ENCODE measurements at places on chromosomes 5 and 9.

DNA sequence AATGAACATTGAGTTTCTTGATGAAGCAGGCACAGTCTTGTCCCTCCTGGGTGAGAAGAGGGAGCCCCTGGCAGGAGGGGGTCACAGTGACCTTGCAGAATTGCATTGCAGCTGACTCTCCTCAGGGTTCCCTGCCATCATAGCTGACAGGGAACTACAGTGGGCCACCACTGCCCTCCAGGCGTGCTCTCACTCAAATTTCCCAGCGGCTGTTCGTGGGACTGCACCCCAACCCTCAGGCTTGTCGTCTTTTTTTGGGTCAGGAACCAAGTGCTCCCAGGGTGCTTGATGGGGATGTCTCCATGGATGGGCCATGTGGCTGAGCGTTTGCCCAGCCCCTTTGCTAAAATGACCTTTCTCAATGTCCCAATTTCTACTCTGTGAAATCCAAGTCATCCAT lies 215.8 kb downstream of the MELK start:
- no peak for DNase-seq

GRCh38 chr5:112329419-112330090 lies 89.5 kb downstream of the EPB41L4A start:
- peak; percentile 18 for DNase-seq

- DNase-seq: no peak
Measured at GRCh38 chr5:64685866-64686265, 4.4 kb upstream of the SHISAL2B start.

- no peak for DNase-seq
Measured at GRCh38 chr5:62616615-62617277, 38.1 kb downstream of the LRRC70 start.

DNA sequence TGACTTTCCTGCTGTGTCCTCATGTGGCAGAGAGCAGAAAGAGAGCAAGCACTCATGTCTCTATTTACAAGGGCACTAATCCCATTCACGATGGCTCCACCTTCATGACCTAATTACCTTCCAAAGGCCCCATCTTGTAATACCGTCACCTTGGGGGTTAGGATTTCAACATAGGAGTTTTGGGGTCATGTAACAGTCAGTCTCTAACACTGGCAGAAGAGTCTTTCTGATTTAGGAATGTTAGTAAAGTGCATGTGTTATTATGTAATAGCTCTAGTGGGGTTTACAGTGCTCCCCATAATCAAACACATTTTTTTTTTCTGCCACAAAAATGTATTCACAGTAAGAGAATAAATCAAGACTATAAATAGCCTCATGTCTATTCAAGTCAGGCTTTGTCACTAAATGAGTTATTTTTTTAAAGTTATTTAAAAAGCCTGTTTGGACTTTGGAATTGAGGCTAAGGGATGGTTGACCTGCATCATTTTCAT lies 19.1 kb downstream of the GALNT10 start:
- DNase-seq: no peak

GRCh38 chr5:82274343-82275211 lies 3.6 kb downstream of the RPS23 start:
- DNase-seq: no peak

- DNase-seq: no peak
Measured at GRCh38 chr5:15655683-15656082, 155.7 kb downstream of the FBXL7 start.

- no peak for DNase-seq
Measured at GRCh38 chr5:132426525-132427138, 57.1 kb downstream of the SLC22A5 start.

GRCh38 chr9:114319147-114319546 lies 3.8 kb upstream of the ORM1 start:
- no peak for DNase-seq

DNA sequence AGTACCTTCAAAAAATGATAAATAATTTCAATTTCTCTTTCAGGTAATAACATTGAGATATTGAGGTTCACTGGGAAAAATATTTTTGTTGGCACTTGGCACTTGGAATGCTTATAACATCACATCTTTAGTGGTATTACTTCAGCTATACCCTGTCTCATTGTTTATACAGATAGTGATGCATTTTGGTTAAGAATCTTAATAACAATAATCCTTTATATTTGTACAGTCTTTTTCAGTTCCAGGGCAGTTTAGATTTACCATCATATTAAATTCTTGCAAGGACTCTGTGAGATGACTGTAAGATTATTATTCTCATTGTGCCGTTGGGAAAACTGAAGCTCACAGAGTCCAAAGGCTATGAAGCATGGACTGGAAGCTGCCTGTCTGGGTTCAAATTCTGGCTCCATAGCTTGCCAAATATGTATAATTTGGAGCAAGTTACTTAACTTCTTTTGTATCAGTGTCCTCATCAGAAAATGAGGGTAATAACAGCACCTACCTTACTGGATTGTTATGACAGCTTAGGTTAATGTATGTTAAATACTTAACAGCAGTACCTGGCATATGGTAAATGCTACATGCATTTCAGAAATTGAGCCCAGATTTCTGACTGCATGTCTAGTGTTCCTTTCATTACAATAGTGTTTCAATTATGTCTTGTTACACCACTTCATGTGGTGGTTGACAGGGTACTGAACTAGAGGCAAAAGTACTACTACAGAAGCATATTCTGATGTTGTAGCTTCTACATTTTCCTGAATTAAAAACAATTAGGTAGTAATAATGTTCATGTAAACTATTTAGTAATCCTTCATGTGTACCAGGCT lies 272.2 kb downstream of the PLK2 start:
- no peak for DNase-seq

DNA sequence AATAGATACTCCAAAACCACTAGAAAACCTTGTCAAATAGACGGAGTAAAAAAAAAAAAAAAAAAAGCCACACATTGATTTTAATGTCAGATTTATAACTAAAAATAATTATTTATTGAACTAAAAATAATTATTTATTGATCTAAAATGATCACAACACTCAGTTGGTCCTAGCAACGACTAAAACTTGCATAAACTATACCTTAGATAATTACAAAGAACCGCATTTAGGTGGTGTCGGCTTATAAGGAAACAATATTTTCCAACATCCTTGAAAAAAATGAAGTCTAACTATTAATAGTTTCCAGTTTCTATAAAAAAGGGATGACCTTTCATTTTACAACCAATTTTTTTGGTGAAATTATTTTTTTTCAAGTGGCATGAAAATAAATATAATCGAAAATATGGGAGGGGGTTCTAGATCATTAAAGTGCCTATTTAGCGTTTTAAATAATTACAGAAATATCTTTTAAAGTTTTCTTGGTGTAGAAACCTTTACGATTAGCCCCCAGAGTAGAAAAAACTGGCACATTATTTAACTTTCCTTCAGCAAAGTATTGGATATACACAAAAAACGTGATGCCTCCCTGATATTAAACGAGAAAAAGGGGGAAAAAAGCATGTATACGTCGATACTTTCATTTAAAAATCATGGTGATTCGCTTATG lies 3.7 kb downstream of the ARRDC3 start:
- no peak for DNase-seq

DNA sequence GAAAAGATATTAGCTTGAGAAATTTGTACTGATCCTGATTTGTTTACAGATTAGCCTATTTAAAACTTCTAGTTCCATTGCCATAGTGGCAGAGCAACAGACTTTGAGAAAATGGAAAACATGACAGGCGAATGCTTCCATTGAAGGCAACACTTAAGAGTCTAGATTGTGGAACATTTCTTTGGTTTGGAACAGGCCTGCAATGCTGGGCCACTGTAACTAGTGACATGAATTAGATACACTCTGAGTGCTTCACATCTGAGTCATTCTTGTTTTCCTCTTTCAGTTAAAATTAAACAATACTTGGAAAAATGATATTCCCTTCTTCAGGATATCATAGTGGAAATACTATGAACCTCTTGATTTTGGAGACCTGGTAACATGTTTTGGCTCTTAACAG lies 453.6 kb upstream of the TUSC1 start:
- no peak for DNase-seq

DNA sequence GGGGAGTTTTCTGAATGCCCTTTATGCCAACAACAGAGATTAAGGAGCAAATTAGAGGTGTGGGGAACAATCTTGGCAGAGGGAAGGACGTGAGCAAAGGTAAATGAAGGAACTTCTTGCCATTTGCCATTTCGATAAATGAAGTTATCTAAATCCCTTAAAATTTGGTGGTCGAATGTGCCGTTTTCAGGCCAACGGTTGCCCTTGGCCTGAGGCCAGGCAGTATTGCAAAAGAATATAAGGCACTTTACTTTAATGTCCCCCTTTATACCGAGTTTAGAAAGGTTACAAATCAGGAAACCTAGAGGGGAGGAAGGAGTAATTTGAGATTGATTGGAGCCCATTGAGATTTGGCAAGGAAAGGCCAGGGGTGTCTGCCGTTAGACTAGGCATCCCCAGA lies 26.3 kb downstream of the C9orf50 start:
- no peak for DNase-seq

- DNase-seq: no peak
Measured at GRCh38 chr5:56838409-56839039, 23.2 kb downstream of the MAP3K1 start.

- no peak for DNase-seq
Measured at GRCh38 chr5:57871496-57871895, 388.9 kb upstream of the ACTBL2 start.

- no peak for DNase-seq
Measured at GRCh38 chr9:91118704-91119025, 243.1 kb downstream of the AUH start.

DNA sequence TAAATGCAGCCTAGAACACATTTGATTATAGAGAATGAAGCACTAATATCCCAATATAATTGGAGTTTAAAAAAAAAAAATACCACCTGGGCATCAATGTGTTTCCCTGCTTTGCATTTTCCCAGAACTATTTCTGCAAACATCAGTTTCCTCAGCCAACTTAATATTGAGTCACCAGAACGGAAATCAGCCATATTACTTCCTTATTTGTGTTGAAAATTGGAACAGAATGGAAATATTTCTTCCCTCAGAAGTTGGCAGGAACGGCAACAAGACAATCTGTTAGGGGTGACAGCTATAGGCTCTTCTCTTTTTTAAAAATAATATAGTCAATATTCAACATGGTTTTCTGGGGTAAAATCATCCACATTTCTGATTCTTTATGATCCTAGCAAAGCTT lies 4.0 kb downstream of the MFAP3 start:
- DNase-seq: no peak

- no peak for DNase-seq
Measured at GRCh38 chr9:131629825-131630204, 84.5 kb downstream of the PRRT1B start.

DNA sequence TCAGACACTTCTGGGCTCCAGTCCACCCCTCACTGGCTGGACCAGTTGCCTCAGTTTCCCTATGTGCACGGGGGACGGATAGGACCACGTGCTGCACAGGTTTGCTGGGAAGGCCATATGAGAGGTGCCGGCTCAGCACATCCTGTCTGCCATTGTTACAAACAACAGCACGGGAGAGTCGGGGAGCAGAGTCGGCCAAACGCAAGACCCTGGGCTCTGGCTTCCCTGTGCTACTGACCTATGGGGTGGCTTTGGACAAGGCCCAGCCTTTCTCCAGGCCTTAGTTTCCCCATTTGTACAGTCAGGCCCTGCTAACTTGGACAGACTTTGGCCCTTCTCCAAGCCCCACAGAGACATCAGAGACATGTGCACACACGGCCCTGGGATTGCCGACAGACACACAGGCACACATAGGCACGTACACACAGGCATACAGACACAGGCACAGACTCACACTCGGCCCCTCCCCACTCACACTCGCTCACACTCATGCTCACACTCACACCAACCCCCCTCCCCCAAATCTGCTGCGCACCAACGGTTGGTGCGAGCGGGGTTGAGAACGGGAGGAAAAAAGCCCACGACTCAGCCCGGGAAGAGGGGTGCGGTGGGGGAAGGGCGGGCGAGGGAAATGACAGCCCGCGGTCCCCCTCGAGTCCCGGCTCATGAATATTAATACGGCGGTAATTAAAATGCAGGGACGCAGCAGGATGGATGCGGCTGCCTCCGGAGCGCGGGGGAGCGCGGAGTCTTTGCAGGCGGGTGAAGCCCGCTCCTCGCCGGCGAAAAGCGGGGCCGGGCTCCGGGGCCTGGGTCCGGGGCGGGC lies 133.0 kb downstream of the C9orf50 start:
- no peak for DNase-seq

GRCh38 chr5:175681045-175681967 lies 23.4 kb downstream of the HRH2 start:
- no peak for DNase-seq

GRCh38 chr9:81073821-81074220 lies 615.5 kb downstream of the TLE1 start:
- DNase-seq: no peak

DNA sequence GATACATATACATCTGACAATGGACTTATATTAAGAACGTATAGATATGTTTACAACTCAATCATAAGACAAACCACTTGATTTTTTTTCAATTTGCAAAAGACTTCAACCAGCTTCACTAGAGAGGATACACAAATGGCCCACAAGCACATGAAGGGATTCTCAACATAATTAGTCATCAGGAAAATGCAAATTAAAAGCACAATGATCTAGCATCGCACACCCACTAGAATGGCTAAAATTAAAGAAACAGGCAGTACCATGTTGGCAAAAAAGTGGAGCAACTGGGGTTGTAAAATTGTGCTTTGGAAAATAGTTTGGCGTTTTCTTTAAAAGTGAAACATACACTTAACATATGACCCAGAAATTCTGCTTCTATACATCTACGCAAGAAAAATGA lies 80.0 kb upstream of the TRIO start:
- DNase-seq: no peak

GRCh38 chr5:177195307-177195952 lies 61.9 kb downstream of the NSD1 start:
- DNase-seq: no peak

DNA sequence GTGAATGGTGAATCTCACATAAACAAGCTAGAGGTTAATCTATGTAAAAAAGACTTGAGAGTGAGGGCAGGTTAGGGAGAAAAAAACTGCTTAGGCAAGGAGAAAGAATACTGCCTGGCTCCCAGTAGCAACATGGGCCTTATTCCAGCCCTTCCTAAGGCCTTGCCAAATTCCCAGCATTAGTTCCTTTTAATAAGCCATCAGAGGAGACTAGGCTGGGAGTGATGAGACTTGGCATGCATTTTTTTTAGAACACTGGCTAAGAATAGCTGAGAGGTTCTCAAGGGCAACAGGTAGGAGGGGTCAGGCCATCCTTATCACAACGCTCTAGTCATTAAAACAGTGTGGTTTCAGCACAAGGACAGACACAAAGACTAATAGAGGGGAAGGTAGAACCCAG lies 20.9 kb upstream of the ZBTB43 start:
- no peak for DNase-seq

DNA sequence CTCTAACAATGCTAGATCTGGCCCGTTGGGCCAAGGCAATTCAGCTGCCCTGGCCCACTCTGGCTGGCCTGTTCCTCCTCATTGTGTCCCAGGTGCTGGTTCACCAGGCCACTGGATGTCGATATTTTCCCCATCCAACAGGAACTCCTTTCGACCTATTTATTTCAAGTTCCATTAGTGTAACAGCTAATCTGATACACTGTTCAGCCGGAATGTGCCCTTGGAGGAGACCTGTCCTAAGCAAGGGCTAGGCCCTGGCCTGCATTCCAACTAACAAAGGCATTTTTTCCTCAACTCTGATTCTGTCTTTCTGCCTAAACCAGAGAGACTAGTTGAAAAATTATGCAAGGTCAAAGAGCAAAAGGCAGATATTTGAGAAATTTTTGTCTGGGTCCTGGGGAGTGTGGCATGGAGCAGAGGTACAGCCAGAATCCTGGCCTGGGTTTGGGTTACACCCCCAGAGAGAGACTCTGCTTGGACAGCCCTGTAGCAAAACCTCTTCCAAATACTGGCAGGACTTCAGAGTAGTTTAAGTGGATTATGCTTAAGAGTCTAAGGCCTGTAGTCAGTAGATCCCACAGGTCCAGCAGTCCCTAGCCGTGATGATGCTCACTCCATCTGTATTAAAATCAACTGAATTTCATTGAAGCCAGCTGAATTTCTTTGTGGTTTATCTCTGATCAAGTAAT lies 36.1 kb downstream of the MARCHF11 start:
- DNase-seq: no peak

All from GM18507 (cell line).